ENCODE measurements at places on chromosomes 3 and 15.
A peak's percentile ranks its signal among the peaks of the same experiment; 100 is the strongest.

GRCh38 chr3:128408693-128409623, 57.7 kb downstream of the DNAJB8 start:
- no peak for DNase-seq

DNA sequence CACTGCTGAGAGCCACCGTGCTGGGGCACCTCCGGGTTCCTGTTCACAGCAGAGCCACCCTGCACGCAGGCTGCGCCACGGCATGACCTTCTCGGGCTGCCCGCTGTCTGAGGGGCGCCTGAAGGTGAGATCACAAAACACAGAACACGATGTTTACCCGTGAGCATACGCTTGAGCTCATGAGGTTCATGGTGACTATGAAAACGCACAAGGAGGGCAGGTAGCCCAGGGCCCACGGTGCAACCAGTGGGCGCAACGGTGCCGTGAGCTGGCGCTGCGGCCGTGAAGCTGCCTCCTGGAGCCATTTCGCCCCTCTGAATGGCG, 36.1 kb downstream of the KLHL25 start:
- DNase-seq: no peak

DNA sequence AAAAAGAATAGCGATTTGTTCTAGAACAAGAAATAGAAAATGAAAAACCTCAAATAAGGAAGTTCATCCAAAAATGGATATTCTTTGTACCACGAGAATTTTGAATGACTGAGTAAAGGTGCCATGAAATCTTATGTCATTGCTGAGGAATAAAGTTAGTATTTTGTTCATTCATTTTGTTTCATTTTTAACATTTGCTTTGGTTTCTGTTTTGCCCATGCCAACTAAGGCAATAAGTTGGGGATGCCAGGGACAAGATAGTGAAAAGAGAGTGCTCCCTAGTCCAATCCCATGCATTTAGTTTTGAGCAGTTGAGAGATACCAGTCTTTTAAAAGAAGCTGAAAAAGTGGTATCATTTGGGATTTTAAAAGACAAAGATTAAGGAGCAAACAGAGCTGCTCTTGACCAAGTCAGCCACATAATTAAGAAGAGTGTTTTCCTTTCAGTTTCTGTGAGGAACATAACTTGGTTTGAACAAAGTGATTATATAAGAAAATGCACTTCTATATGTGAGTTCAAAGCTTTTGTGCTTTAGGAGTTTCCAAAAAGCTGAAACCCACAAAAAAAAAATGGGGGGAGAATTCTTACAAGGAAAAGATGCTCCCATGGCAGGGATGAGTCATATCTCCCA, 201.4 kb downstream of the PLOD2 start:
- no peak for DNase-seq

DNA sequence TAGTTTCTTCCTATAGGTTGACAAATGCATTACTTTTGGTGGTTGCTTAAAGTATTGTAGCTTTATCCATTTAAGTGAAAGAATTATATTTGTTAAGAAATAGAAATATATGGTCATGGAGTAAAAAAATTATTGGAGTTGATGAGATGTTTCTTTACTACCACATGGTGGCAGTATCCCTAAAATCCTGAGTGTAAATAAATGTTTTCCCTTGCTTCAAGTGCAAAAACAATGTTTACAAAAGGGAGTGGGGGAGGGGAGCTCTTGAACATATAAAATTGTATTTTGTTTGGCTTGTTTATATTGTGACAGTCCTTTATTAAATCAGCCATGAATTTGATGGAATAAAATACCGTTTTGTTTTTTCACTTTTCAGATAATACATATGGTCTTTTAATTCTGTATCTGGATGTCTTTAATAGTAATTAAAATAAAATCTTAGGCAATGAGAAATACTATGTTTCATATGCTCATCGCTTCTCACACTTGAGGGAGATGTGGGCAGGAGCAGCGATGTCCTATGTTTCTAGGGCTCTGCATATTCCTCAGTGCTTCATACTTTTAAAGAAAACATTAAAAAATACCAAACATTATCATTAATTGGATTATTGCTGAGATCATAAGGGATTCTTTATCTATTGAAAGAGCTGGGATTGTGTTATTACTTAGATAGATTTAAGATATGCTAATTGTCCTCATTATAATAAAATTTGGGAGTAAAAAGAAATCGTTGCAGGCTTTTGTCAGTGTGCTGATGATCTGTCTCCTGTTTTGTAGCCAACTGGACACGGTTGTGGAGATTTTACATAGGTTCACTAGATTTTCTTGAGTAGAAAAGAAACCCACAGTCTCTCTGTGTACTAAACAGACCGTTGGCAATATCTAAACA, 349.7 kb downstream of the TUSC7 start:
- DNase-seq: peak; percentile 44

- peak; percentile 37 for DNase-seq
Observed at GRCh38 chr15:87755226-87755625, 501.3 kb downstream of the NTRK3 start.

- DNase-seq: no peak
Observed at GRCh38 chr15:49895347-49896223, 223.4 kb downstream of the ATP8B4 start.

All from NCI-H748 treated with DMSO at 0.1 percent for 48 hours (cell line).